Skin of body (tissue), 3 donors: ENCODE measurements at places on chromosomes 16 and 17. TPM values are rescaled to one million over a fixed set of nuclear protein-coding genes. Genes with fewer than 3 reads are reported as not detected.

GRCh38 chr16:52976539-52977167 lies 76.0 kb downstream of the CHD9NB start:
- DNase-seq = no peak

Gene PRAC1
- not detected for total RNA-seq

DNA sequence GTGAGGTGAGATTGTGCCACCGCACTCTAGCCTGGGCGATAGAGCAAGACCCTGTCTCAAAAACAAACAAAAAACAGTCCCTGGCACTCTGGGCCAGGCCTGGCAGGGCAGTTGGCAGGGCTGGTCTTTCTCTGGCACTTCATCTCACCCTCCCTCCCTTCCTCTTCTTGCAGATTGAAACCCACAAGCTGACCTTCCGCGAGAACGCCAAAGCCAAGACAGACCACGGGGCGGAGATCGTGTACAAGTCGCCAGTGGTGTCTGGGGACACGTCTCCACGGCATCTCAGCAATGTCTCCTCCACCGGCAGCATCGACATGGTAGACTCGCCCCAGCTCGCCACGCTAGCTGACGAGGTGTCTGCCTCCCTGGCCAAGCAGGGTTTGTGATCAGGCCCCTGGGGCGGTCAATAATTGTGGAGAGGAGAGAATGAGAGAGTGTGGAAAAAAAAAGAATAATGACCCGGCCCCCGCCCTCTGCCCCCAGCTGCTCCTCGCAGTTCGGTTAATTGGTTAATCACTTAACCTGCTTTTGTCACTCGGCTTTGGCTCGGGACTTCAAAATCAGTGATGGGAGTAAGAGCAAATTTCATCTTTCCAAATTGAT lies 24.8 kb downstream of the STH start:
- DNase-seq = no peak

DNA sequence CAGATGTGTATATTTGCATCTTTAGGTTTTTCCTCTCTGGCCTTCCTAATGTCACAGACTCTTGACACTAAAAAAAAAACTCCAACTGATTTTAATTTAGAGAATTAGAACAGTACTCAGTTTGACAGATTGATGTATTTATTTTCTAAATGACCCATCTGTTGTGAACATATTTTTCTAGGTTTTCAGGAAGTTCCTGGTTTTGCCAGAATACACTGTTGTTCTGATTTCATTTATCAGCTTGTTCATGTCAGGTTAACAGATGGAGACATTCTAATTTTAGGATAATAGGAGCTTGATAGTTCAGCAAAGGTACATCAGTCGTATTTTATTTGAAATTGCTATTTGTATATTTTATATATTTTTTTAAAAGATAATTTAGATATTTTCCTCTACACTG lies 133.4 kb downstream of the TANC2 start:
- DNase-seq = no peak

DNA sequence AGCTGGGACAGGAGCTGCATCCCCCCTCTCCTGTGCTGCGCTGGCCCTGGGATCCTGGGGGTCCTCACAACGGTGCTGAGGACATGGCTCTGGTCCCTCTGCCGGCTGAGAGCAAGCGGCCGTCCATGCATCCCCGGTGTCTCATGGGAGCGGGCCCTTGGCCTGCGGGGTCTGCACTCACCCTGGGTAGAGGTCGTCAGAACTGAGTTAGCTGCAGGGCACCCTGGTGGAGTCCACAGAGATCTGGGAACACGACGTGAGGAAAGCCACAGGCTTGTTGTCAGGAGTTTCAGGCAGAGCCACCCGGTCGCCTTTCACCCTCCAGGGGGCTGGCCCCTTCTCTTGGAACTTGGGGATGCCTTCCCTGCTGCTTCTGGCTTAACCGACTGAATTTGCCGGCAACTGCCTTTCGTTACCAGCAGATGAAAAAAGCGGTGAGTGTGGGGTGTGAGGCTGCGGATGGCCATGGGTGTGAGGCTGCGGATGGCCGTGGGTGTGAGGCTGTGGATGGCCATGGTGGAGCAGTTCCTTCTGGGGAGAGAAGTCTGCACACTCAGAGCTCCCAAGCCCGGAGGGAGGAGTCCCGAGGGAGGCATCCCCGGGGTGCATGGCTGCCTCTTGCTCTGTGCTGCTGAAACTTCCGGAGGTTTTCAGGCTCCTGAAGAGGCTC lies 81.7 kb downstream of the LMF1 start:
- DNase-seq = no peak

DNA sequence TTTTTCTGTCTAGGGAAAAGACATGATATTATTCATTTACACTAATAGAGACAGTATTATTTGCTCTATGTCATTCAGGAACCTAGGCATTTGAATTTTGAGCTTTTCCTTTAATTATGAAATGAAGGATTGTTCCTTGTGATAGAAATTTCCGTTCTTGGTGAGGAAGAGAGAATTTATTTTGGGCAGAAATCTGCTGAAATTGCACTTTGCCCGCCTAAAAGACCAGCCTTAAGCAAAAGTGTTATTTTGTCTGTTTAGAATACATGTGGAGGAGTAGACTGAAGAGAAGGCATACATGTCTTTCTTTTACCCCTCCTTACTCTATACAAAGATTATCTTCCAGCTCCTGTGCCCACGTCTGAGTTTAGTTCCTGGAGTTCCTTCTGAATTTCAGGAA lies 16.8 kb upstream of the KRT10 start:
- no peak for DNase-seq
